ENCODE measurements at places on chromosomes 5 and 9.

DNA sequence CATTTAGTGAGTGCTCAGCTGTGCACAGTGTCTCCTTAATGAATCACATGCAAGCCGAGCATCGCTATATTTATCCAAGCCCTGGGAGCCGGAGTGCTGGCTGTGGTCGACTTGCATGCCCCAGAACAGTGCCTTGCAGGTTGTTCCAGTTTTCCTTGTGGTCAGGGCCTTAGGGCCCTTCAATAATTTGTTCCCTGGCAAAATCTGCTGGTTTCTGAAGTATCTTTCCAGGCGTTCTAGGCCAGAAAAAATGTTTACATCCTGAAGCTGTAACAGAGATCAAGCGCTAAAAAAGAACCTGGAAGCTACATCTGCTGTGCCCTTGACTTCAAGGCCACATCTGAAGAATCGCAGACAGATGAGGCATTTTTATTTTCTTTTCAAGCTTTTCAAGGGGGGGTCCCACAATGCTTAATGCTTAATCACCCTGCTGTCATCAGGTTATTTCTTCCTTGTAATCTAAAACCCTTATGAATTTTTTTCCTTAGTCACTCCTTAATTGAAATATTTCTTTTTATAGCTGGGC, 105.8 kb downstream of the DOCK2 start:
- no peak for DNase-seq

GRCh38 chr9:127195976-127196825, 68.4 kb upstream of the GARNL3 start:
- DNase-seq = no peak

DNA sequence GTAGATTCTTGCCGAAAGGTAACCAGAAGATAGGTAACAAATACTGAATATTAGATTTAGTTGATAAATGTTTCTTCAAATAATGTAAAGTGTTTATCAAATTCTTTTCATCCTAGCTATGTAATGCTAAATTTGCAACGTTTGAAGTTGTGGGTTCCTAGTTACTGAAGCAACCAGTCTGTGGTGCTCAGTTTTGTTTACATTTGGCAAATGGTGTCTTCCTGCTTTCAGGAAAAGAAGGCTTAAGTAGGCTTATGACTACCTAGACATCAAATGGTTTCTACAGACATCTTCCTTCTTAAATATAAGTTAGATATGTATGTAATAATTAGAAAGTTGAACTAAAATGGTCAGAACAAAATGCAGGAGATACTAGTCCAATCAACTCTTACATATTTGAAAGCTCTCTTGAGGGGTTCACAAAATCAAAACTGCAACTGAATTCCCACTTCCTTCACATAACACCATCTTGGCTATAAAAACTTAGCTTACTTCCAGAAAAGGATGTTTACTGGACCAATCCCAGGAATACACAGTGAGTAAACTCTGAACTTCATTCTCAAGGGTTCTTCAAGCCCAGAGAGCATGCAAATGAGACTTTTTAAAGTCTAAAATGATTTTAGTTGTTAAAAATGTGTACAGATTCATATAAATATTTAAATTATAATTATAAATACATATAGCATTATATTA, 125.7 kb upstream of the ITGA1 start:
- no peak for DNase-seq

DNA sequence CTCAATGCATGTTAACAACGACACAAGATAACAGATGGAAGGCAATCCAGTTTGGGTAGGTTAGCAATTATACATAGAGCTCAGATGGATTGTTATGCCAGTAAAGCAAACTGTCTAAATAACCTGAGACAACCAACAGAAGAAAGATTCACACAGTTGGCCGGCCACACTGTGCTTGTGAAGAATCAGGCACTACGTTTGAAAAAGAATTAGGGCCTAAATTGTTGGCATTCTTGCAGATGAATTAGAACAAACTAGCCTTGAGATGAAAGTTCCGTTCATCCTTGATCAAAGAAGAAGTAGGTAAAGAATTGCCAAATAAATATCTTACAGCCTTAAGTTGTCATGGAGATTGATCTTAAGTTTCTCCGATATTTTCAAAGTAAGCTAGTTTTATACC, 210.6 kb downstream of the CDH18 start:
- DNase-seq = no peak

DNA sequence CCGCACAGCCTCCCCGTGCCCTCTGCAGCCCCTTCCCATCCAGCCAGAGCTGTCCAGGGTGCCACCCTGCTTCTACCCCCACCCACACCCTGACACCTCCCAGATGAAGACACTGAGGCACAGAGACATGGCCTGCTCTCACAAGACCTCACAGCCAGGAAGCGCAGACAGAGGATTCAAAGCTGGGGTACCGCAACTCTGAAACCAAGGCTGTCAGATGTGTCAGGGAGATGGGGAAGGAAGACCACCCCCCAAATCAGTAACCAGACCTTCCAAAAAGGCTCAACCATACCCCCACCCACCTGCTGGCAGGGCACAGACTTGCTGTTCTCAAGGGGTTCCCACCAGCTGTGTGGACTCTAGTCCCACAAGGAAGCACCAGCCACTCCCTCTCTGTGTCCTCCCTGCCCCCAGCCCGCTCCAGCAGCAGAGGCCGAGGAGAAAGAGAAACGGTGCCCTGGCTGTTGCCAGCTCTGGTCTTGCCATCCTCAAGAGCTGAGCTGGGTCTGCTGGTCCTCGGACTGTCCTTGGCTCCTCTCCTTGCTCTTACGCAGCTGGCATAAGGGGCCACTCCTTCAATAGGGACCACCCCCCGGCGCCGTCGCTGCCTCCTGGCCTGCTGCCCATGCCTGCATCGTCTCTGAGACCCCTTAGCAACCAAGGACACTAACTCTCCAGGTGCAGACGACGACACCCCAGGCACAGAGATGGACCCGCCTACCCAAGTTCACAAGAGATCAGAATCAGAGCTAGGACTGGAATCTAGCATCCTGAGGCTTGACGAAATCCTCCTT, 699 bp downstream of the AKNA start:
- DNase-seq = no peak

GRCh38 chr9:3648722-3649246, 123.0 kb upstream of the RFX3 start:
- DNase-seq = no peak

GRCh38 chr9:35313916-35314315, 152.1 kb downstream of the UNC13B start:
- no peak for DNase-seq

DNA sequence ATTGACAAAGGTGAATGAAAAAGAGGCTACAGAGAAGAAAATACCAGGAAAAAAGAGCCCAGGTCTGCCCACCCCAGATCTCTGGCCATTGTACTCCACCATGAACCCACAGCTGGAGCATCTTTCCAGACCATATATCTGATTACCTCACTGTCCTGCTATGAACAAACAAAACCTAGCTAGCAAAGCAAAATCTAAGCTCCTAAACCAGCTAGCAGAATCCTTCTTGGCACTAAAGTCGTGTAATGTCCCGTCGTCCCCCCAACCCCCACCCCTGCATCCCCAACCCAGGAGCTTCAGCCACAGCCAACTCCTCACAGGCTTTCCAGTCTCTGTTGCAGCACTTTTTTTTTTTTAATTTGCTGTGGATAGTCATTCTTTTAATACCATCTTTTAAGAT, 2.5 kb downstream of the C1QTNF3 start:
- no peak for DNase-seq

GRCh38 chr9:93260263-93261066, 76.5 kb downstream of the WNK2 start:
- no peak for DNase-seq

- DNase-seq = no peak
Measured at GRCh38 chr9:132609829-132610228, 27.4 kb downstream of the BARHL1 start.

- peak; percentile 26 for DNase-seq
Measured at GRCh38 chr5:7886849-7887475, 18.0 kb downstream of the MTRR start.

DNA sequence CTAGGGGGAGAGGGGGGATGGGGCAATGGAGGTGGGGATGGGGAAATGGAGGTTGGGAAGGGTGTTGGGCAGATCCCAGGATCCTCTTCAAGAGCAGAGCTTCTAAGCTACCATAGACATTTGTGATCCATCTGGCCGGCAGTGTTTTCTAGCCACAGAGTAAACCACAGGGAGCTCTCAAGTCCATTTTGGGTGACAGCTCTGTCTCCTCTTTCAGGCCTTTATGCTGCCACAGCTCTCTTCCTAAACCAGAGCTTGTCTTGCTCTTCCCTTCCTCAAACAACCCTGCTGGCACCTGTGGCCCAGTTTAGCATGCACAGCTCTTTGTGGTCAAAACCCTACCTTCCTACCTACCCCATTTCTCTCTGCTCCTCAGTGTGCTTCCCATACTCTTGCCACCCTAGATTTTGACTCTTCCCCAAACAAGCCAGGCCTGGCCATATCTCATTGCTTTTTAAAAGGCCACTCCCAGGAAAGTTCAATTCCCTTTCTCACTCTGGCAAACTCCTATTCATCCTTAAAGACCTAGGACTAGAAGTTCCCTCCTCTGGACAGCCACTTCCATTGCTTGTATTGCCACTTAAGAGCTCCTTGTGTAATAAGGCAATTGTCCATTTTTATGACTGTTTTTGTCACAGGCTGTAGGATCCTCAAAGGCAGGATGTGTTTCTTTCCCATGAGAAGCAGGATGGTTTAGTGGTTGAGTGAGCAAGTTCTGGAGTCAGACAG, 84.3 kb upstream of the PANK3 start:
- DNase-seq = no peak

DNA sequence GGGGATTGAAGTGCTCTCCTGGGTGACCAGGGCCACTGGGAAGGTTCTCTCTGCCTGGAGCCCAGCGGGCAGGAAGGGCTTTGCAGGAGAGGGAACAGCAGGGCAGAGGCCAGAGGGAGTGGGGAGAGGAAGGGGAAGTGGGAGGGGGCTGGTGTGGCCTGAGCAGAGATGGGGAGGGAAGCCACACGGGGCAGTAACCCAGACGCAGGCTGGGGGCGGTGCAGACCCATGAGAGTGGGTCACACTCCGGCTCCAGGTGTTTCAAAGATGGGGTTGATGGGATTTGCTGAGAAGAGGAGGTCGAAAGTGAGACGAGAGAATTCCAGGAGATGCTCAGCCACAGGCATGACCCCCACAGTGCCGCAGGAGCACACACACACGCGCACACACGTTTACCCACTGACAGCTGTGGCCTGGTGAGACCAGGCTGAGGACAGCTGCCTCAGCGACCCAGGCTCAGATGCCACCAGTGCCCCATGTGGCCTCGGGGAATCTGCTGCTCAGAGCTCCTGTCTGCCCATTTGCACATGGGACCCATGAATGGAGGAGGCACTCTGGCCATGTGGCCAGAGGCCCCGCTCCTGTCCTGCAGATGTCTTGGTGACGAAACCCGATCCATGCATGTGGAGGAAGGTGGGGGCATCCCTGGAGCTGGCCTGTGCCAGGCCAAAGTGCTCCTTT, 32.7 kb upstream of the FCN2 start:
- DNase-seq = no peak

GRCh38 chr5:99929067-99929805, 605.9 kb upstream of the FAM174A start:
- no peak for DNase-seq

DNA sequence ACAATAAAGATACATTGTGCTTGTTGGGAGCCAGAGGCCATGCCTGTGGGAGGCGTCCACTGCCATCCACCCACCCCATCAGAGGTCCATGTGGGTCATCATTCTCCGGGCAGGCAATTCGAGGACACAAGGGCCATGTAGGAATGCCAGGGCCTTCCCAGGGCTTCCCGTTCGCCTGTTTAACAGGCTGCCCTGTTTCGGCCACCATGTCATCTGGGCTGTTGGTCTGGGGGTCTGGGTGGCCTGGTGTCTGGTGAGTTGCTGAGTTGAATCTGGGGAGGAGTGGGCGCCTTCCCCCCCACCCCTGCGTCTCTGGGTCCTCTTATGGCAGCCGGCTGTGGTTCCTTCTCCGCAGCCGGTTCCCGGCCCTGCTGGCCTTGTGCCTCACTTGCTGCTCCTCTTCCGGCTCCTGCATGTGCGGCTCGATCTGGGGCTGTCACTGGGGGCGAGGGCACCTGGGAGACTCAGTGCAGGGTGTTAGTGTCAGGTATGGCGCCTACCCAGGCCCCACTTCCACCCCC, 117.4 kb downstream of the WNK2 start:
- DNase-seq = no peak

GRCh38 chr5:158485047-158485446, 614.7 kb downstream of the EBF1 start:
- no peak for DNase-seq

- no peak for DNase-seq
Measured at GRCh38 chr5:61082516-61083280, 79.6 kb downstream of the SMIM15 start.

DNA sequence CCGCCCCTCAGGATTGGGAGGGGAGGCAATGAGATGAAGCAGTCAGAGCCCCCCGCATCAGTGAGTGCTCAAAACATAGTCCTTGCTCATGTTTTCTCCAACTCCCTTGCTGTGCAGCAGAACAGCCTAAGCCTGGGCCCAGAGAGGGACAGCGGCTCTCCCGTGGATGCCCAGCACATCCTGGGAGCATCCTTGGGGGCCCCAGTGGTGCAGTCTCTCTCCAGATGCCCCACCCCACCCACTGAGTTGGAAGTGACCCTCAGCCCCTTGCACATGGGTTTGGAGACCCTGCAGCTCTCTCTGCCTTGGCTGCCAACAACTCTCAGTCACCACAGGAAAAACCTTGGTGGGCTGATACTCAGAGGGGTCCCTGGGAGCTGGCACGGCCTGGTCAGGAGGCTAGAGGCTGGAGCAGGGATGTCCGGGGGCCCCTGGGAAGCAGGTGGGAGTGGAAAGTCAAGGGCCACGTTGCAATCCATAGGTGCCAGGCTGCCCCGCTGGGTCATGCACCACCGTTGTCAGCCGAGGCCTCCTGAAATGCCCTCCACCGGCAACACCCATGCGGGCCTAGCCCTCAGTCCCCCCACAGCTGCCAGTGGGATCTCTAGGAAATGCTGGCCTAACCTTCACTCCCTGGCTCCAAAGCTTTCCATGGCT, 242.5 kb downstream of the PBX3 start:
- no peak for DNase-seq

DNA sequence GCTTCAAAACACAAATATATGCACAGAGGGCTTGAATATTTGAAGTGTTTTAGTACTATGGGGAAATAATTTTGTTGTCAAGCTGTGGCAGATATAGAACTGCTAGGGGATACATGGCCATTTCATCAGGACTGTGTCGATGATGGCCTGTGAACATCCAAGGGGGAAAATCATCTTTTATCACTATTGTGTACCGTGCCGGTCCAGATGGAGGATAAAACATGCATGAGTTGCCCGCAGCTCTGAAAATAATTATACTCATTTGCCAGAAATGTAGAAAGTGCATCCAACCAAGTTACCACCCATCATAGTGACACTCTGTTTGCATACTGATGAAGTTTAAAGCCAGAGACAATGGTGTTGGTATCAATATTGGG, 405.9 kb downstream of the ZSWIM6 start:
- DNase-seq = no peak

DNA sequence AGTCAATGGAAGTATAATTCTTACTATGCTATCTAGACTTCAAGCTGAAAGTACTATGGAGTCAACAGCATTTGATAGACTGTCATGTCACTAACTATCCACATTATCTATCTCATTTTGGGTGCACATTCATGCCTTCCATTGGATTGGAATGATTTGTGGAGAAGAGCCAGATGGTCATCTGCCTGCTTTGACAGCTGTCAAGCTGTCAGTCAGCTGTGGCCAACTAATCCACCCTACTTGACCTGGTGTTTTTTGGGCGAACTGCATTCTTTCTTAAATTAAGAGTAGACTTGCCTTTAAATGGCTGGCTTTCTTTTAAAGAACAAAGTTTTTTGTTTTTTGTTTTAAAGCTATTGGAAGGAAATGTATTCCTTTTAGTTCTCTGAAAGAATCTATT, 151.5 kb downstream of the DCP2 start:
- DNase-seq = no peak

- DNase-seq = no peak
Measured at GRCh38 chr9:130448771-130449603, 4.2 kb downstream of the ASS1 start.
